Naive B cell (primary cell): ENCODE measurements at places on chromosomes 7 and 10.

GRCh38 chr7:158976468-158976848, 120.1 kb downstream of the DYNC2I1 start:
- DNase-seq = no peak

DNA sequence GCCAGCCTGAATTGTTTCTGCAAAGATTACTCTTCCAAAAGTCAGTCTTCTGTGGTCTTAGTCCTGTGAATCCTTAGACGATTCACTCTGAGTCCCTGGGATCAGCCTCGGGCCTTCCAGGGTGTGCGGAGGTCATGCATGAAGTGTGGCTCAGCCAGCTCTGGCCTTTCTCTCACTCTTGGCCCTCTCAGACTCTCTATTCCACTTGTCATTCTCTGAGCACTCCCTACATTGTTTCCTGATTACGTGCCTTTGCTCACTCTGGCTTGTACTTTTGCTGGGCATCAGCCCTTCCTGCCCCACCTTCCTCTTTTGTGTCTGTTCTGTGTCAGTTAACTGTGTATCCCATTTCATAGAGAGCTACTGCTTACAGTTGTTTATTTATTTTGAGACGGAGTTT, 36.0 kb downstream of the CCNY start:
- DNase-seq = peak; percentile 20

GRCh38 chr10:76945166-76945565, 692.4 kb downstream of the KCNMA1 start:
- no peak for DNase-seq

DNA sequence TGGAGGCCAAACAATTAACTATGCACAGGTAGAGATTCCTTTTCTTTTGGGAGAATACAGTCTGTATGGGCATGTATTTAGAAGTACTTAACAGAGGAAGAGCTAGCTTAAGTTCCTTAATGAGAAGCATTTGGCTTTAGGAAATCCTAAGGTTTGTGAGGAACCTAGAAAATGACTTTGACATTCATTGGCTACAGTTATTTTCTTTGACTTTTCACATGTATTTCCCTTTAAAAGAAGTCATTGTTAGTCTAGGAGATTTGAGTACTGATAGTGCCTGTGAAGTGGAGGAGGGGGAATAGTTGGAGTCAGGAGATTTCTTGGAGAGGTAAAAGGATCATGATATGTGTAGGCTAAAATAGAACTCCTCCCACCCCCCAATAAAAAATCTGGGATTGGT, 3.6 kb downstream of the HELLS start:
- DNase-seq = no peak

- DNase-seq = no peak
These were observed 25.0 kb upstream of the PODXL start for GRCh38 chr7:131581241-131582051.

GRCh38 chr7:136256491-136256890, 279.3 kb upstream of the MTPN start:
- DNase-seq = no peak

DNA sequence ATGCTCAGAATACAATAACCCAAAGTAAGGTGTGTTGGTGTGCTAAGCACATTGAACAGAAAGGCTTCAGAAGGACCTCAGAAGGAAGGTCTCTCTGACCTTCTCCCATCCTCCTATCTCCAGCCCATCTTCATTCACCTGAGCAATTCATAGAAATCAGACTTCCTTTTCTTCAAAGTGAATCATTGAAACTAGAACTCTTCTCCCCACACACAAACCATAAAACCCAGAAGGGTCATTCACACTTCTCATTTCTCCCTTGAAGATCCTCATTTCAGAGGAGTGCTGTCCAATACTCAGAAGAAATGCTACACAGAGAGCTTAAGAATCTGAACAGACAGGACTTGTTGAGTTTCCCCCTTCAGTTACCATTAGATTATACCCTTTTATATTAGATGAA, 89.5 kb downstream of the VWDE start:
- no peak for DNase-seq

GRCh38 chr7:81926-82756, 110.2 kb upstream of the FAM20C start:
- DNase-seq = no peak

GRCh38 chr10:21336476-21337170, 188.9 kb downstream of the SKIDA1 start:
- no peak for DNase-seq
